GM23338 (cell line): ENCODE measurements at places on chromosomes 11 and 22. TPM values are rescaled to one million over a fixed set of nuclear protein-coding genes. Genes with fewer than 3 reads are reported as not detected.
A peak's percentile ranks its signal among the peaks of the same experiment; 100 is the strongest.

- DNase-seq: peak; percentile 94
Observed at GRCh38 chr22:32622004-32622743, 147.6 kb downstream of the FBXO7 start.

- DNase-seq: no peak
Observed at GRCh38 chr11:104003491-104003890, 32.9 kb upstream of the DDI1 start.

DNA sequence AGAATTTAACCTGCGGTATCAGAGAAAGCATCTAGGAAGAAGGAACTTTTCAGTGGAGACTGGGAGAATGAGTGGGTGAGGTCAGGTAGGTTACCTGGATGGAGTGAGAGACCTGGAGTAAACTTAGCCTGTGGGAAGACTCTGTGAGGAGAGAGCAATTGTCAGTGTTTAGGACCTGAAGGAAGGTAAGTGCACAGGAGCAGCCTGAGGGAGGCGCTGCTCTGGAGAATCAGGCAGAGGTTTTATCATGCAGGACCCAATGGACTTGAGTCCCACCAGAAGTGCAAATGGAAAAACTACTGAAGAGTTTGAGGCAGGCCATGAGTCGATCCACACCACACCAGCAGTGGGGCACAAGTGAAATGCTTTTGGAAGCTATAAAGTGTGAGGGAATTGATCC, 10.6 kb upstream of the IFTAP start:
- peak; percentile 24 for DNase-seq

- no peak for DNase-seq
Observed at GRCh38 chr22:20779818-20780158, 5.9 kb downstream of the SERPIND1 start.

LIF gene
- 3.6 and 5.9 TPM in 2 replicates for total RNA-seq

- DNase-seq: peak; percentile 59
Observed at GRCh38 chr22:36822581-36822980, 5.7 kb upstream of the PVALB start.

OR10G4 gene
- total RNA-seq: not detected in 2 replicates

GRCh38 chr22:50173311-50173982, 2.9 kb downstream of the PANX2 start:
- no peak for DNase-seq

GRCh38 chr11:118213201-118213600, 11.6 kb downstream of the JAML start:
- no peak for DNase-seq

MS4A8 gene
- total RNA-seq: not detected in 2 replicates

DNA sequence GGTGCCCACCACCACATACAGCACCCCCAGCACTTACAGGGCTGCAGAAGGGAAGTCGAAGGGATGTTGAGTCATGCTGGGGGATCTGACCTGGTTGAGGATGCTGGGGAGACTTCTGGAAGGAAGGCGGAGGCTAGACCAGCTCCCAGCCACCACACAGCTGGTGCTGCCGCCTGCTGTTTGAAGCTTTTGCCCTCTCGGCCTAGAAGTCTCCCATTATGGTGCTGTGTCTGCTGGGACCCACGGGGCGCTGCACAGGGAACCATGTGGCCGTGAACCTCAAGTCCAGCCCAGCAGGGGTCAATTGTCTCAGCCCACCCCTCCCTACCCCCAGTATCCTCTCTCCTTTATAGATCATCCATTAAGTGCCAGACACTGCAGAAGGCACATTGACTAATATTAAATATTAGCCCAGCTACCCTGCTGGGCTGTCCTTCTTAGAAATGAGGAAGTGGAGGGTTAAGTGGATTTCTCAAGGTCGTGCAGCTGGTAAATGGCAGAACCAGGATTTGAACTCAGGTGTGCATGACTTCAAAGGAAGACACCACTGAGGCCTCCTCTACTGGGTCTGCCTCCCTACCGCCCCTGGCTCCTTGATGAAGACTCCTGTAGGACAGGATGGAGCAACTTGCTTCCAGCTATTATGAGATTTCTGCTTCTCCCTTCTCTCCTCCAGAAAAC, 49.7 kb downstream of the CYTH4 start:
- no peak for DNase-seq

APOA5 gene
- total RNA-seq: 0.16 and 0.35 TPM in 2 replicates

BDNF gene
- total RNA-seq: 5.1 and 6.8 TPM in 2 replicates

GRCh38 chr22:41613456-41613855, 7.4 kb downstream of the DESI1 start:
- no peak for DNase-seq

RBMXL2 gene
- 0.17 TPM in 1 of 2 replicates, not detected in the other for total RNA-seq

RHOD gene
- total RNA-seq: 16.2 and 16.7 TPM in 2 replicates

GRCh38 chr11:70610566-70611565, 212.5 kb downstream of the CTTN start:
- no peak for DNase-seq

- DNase-seq: peak; percentile 63
Observed at GRCh38 chr11:100719809-100720221, 32.7 kb downstream of the ARHGAP42 start.

- DNase-seq: no peak
Observed at GRCh38 chr11:74147199-74147929, 23.4 kb downstream of the C2CD3 start.
